ENCODE measurements at places on chromosomes 7 and 10.
A peak's percentile ranks its signal among the peaks of the same experiment; 100 is the strongest.

DNA sequence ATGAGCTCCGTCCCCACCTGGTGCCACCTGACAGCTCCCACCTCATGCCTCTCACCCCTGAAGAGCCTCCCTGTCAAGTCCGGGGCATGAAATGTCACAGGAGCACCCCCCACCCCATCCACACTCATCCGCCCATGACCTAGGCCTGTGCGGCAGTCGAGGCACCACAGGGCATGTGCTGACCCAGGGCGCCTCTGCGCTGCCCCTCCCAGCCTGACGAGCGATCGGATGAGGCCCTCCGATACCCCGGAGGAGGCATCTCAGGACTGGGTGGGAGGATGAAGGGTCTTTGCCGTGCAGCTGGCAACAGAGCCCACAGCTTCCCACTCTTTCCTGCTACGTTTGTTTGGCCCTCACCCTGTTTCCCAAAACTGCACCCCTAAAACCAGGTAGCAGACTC lies 184.4 kb upstream of the TCERG1L start:
- no peak for DNase-seq

DNA sequence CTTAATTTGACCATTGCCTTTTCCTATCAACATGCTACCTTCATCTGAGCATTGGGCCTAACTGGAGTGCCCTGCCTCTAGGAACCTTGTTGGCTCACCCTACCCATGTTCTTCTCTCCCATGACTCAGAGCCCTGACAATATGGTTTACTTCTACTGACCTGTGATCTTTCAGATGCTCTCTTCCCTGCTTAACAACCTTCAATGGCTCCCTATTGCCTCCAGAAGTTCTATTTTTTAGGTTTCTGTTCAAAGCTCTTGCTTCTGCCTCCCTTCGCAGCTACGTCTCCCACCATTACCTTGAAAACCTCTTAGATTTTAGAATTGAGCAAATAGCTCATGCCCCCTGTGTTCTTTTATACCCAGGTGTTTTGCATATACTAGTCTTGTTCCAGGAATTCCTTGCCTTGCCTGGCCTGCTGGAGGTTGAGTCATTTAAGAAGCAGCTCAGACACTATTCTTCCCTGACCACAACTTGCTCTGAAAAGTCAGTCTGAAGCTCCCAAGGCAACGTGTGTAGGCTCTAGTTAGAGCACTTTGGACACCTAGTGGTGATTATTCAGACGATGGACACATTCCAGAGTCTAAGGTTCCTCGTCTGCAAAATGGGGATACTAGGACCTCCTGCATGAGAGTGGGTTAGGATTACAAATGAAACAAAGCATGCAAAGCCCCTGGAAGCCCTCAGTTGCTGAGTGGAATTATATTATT lies 64.4 kb upstream of the EMX2 start:
- DNase-seq: no peak

- DNase-seq: no peak
Measured at GRCh38 chr7:39085590-39086049, 107.9 kb downstream of the POU6F2 start.

DNA sequence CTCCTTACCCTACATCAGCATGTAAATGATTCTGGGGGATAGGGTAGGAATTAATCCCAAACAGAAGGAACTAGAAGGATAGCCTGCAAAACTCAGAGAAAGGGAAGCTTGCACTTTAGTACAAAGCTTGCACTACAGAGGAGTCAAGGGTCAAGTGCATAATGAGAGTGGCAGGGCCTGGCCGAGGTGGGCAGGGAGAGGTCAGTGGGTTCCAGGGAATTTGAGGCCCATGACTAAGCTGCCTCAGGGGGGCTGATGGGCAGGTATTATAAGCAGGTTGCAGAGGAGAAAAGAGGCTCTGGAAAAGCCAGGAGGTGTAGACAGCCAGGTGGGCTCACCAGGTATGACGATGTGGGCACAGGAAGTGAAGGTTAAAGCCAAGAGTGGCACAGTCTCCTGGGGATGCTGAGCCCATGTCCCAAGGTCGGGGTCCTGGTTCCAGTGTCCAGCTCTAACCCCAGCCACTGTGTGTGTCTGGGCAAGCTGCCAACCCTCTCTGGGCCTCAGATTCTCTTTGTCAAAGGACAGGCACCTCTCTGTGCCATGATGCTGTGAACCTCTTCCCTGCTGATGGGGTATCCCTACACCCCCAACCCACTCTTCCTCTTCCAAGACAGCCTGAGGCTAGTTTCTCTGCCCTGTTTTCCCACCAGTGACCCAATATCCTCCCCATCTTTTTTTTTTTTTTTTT lies 32.0 kb upstream of the ELN start:
- DNase-seq: no peak

DNA sequence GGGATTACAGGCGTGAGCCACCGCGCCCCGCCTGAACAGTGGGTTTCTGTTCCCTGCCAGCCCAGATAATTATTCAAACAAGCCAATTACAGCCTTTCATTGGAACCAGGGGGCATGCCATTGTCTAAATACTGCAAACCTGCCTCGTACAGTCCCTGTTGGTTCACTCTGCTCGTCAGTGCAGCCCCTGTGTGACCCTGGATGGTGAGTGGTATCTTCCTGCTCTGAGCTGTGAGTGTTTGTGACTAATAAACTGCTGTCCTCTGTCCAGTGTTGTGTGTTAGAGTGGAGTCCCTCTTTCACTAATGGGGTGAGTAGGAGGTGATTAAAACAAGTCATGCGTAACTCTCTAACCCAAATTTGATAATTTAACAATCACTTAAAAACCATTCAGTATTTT lies 176.5 kb upstream of the FAM3C start:
- DNase-seq: no peak

DNA sequence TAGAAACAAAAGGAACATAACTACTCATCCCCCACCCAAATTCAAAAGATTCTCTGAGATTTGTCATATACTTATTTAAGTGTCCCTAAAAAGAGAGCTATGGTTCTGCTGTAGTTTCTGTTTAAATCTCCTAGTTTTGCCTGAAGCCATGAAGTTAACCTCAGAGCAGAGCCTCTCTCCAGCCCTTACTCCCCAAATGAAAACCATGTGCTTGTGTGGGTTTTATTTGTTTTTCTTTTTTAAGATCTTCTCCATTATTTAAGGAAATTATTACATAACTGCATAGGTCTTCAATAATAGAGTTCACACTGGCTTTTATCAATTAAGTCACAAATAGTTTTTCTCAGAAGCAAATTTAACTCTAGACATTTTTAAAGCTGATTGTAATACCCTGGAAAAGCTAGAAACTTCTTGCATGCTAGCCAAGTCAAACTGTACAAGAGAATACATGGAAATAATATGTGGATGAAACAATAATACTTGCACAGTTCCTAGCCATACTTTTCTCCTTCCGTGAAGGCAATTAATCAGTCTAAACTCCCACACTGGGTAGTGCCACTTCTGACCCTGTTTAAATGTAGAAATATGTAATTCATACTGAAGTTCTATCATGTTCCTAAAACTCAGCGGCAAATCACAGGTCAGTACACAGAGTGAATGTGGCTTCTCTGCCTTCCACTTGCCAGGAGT lies 579.7 kb downstream of the SUGCT start:
- DNase-seq: no peak

- no peak for DNase-seq
Measured at GRCh38 chr10:123494301-123494808, 171.8 kb upstream of the GPR26 start.

GRCh38 chr10:116098411-116099022 lies 174.5 kb downstream of the GFRA1 start:
- no peak for DNase-seq

DNA sequence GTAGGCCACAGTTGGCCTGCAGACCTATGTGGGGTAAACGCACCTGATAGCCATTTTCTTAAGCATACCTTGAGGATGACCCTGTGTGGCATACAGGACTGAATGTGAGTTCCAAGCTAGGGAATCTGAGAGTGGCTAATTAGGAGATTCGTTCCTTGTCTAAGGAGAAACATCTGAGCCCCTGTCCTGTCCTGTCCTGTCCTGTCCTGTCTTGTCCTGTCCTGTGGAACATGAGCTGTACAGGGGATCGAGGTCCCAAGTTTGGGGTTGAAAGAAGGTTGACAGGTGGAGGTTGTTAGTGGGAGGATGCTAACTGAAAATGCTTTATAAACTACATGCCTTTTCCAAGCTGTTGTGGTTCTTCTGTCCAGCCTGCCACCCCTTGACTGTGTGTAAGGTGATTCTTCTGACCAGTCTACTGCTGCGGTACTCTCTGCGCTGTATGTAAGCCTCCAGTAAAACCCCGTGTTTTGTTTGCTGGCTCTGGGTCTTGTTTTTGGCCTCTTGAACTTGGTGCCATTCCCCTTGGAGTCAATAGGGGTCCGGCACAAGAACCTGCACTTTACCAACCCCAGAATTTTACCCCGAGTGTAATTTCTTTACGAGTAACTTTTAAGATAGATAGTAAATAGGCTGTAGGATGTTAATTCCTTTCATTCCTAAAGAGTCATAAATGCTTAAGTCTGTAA lies 26.4 kb downstream of the ZNRF2 start:
- DNase-seq: no peak

- DNase-seq: no peak
Measured at GRCh38 chr7:20351901-20352300, 21.2 kb downstream of the ITGB8 start.

GRCh38 chr7:69759373-69759772 lies 161.1 kb downstream of the AUTS2 start:
- no peak for DNase-seq

DNA sequence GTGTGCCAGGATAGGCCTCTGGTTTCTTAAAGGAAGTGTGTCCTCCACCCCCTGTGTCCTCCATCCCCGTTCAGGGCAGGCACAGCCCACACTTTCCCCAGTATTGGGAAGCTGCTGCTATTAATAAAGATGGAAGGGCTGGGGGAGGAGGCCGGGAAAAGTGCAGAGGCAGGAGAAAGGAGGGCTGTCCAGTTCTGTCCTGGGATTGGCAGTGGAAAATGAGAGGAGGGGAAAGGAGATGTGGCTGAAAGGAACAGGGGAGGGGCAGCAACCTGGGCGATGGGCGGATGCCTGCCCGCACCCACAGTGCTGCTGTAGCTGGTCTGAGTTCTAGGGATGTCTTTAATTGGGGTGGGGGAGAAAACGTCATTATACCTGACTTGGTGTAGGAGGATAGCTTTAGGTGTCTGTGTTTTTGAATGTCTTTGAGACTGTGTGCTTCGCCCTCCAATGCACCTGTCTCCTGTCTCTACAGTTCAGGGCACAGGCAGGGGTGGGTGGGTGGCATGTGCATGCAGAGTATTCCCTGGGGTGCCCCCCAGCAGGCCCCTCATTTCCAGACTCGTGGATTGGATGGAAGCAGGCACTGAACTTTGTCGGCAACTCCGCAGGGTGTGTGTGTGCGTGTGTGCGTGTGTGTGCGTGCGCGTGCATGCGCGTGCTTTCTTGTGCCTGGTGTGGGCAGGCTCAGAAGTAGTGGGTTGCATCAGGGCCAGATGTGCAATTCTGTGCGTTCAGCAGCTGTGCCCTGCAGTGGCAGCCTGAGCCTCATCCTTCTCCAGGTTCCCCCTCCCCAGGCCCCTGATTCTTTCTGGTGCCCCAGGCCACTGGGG lies 2.5 kb downstream of the TRIM8 start:
- DNase-seq: peak; percentile 40

- DNase-seq: no peak
Measured at GRCh38 chr7:69703099-69703498, 104.8 kb downstream of the AUTS2 start.

GRCh38 chr10:6647811-6648526 lies 67.9 kb upstream of the PRKCQ start:
- DNase-seq: peak; percentile 71

DNA sequence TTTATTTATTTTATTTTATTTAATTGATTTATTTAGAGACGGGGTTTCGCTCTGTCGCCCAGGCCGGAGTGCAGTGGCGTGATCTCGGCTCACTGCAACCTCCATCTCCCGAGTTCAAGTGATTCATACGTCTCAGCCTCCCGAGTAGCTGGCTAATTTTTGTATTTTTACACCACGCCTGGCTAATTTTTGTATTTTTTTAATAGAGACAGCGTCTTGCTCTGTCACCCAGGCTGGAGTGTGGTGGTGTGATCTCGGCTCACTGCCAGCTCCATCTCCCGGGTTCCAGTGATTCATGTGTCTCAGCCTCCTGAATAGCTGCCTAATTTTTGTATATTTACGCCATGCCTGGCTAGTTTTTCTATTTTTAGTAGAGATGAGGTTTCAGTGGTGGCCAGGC lies 34.2 kb downstream of the AP5Z1 start:
- no peak for DNase-seq

GRCh38 chr7:50792342-50793119 lies 9.8 kb upstream of the GRB10 start:
- DNase-seq: no peak

DNA sequence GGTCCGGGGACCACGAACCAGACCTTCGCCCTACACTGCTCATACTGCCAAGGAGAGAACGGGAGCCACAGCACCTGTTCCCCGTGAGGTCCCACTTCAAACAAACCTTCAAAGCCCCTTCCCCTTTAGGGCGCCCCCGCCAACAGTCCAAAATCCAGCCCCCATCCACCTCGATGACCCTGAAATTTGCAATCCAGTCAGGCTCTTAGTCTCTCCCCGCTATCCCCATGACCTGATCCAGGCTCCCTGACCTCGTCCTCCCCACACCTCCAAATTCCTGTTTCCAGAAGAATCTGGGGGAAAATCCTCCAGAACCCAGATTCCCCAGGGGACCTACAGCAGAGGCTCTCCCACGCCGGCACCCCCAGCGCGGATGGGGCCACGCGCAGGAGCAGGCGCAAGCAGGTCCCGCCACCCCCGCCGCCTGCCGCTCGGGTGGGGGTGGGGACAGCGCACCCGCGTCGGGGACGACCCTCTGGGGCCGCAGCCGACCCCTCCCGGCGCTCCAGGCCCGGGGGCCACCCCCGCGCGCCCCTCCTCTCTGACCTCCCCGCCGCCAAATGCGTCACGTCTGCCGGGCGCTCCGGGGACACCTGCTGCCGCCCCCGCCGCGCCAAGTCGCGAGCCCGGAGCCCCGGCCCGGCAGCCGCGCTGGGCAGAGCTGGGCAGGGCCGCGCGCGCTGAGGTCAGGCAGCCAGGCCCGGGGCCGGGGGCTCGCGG lies 753 bp downstream of the CAMK2B start:
- DNase-seq: no peak

GRCh38 chr7:30613366-30614325 lies 19.0 kb downstream of the GARS1 start:
- DNase-seq: no peak

- no peak for DNase-seq
Measured at GRCh38 chr10:129511086-129511485, 44.0 kb downstream of the MGMT start.

GRCh38 chr7:151761231-151761630 lies 115.7 kb downstream of the PRKAG2 start:
- DNase-seq: no peak
